ENCODE measurements at places on chromosomes 3 and 15.
A peak's percentile ranks its signal among the peaks of the same experiment; 100 is the strongest.

DNA sequence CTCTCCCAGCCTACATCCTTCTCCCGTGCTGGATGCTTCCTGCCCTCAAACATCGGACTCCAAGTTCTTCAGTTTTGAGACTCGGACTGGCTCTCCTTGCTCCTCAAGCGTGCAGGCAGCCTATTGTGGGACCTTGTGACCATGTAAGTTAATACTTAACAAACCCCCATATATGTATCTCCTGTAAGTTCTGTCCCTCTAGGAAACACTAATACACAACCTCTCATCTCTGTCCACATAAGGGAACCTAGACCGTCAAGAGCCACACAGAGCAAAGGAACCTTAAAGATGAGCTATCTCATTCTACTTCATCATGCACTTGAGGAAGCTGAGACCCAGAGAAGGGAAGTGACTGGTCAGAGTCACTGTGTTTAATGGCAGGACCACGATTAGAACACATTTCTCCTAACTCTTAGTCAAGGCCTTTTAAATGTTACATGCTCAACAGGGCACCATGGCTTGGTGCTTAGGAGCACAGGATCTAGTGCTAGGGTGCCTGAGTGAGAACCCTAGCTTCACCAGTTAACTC lies 50.3 kb downstream of the NPTN start:
- no peak for DNase-seq

GRCh38 chr15:40914486-40914885 lies 14.7 kb upstream of the DLL4 start:
- DNase-seq: no peak

- DNase-seq: no peak
These were observed 29.2 kb downstream of the SEMA6D start for GRCh38 chr15:47746516-47746915.

- DNase-seq: no peak
These were observed 3.4 kb downstream of the SNX33 start for GRCh38 chr15:75650908-75651809.

DNA sequence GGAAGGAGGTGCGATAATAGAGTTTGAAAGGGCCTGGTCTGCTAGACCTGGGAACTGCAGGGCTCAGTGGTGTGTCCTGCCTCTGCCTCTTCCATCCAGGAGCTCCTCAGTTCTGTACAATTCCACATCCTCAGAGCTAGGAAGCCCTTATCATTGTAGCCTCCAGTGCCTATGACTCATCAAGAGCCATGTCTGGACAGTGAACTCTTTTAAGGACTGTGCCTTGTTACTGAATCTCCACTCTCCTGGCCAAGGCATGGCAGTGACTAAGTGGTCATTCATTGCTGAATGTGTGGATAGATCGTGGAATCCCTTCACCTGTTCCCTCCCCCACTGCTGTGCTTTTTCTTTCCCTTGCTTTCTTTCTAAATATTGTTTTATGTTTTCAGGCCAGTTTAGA lies 2.9 kb downstream of the TIMP4 start:
- no peak for DNase-seq

- DNase-seq: no peak
These were observed 25.7 kb downstream of the ECT2 start for GRCh38 chr3:172776049-172776717.

DNA sequence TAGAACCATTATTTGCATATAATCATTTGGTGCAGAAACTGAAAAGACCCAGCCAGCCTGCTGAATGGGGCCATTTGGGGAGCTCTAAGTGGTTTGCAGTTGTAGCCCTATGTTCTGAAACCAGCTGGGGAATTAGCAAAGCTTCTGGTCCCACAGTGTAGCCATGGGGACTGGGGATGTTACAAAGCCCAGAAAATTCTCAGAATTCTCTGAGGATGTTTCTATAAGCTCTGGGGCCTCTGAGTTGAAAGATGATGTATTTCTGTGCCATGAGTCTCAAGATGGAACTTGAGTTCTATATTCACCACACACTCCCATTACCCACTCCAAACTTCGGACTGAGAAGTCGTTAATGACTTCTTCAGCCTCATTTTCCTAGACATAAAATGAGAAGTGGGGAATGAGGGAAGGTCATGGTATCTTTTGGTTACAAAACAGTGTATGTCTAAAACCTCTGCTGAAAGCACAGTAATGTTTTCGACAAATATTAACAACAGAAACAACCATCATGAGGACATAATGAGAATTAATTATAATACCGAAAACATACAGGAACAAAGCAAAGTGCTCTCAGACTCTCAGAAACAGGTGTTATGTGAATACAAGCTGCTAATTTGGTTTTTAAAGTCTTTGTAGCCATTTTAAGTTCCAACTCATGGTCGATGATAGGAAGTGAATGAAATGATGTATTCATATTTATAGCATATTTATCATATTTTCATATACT lies 89.4 kb downstream of the RFTN1 start:
- peak; percentile 63 for DNase-seq

DNA sequence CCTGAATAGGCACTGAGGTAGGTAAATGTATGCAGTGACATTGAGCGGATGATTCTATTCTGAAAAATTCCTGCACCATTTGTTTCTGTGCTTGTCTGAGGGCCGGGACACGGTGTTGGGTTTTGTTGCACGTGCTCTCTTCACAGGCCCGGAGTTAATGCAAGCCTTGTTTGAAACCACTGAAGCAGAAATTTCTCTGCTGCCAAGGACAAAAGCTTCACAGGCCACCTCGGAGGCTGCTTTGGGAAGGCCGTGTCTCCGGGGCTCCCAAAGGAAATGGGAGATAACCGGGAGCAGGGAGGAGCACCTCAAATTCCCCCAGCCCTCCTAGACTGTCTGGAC lies 179.4 kb downstream of the OPA1 start:
- no peak for DNase-seq

DNA sequence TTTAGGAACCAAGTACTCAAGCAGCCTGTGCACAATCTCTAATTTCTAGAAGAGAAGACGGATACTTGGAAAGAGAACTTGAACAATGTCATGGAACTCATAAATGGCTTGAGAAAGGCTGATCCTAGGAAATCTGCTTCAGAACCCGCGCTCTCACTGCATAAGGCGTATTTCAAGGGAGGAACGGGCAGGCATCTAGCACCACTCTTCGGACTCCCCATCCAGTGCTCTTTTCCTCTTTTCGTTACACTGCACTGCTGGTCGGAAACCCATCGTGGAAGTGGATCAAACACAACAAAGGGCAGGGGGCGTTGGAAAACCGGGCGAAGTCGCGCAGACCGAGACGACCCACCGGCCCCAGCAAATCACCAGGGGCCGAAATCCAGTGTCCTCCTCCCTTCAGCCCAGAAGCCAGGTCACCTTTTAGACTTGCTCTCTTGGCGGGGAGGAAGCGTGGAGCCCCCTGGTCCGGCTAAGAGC lies 539 bp upstream of the TLNRD1 start:
- no peak for DNase-seq

GRCh38 chr3:71172189-71172588 lies 411.3 kb downstream of the FOXP1 start:
- DNase-seq: no peak

DNA sequence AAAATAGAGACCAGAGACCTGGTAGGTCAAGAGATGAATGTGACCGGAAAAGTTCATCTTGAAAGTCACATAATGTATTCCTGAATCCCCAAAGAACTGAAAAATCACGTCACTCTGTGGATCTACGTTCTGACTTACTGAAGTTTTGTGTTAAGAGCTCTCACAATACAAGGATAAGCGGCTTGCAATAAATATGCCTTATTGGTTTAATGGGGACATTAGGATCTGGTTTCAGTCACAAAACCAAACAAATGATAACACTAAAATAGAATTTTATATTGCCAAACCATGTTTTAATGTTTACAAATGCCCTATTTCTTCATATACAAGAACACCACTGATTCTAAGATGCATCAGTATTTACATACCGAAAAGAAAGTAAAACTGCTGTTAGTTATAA lies 164.2 kb downstream of the FMN1 start:
- no peak for DNase-seq

DNA sequence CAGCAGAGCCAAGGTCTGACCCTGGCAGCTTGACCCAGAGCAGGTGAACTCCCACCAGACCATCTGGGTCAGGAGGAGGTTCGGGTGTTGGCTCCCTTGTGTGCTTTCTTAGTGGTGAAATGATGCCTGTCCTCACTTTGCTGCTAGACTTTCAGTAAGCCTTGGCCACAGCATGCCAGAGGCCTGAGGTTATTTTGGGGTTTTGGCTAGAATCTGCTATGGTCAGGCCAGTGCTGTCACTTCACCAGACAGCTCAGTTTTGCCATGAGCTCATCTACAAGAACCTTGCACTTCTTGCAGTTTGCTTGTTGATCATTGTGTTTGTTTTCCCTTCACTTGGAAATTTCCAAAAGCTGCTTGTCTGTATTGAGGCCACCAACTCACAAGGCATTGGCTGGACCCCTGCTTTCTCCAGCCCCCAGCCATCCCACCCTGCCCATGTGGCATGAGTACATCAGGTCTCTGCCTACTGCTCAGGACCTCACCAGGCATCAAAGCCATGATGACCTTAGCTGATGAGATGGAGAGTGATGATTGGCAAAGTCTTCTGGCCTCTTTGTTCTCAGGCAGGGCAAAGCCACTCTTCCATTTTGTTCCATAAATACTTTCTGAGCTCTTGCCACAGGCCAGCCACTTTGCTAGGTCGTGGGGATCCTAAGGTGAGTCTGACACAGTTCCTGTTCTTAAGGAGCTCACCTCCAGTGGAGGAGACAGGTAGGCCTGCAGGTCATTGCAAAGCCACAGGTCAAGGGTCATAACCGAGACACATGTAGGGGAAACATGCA lies 122.6 kb downstream of the ARNT2 start:
- no peak for DNase-seq

DNA sequence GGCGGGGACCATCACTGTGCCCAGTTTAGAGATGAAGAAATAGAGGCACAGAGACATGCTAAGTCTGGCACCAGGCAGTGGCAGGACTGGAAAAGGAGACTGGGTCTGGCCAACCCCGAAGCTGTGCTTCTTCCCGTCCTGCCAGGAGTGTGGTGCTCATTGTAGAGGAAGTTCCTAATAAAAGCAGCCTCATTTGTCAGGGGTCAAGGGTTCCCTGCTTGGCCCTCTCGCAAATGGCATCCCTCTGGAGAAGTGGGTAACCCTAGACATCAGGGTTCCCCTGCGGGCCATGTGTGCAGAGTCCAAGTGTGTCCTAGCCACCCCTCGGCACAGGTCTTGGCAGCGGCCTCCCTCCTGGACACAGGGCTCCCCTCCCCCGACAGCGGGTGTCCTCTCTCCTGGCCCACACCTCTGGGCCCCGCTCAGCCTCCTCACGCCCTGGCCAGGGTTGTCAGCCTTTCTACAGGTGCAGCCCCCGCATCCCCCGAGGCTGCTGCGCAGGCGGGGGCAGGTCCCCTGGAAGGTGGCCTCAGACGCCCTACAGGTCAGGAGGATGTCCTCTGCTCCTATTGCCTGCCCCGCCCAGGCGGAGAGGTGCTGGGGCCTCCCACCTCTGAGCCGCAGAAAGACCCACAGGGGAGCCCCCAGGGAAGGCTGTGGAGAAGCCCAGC lies 61.8 kb upstream of the PRR20G start:
- no peak for DNase-seq

DNA sequence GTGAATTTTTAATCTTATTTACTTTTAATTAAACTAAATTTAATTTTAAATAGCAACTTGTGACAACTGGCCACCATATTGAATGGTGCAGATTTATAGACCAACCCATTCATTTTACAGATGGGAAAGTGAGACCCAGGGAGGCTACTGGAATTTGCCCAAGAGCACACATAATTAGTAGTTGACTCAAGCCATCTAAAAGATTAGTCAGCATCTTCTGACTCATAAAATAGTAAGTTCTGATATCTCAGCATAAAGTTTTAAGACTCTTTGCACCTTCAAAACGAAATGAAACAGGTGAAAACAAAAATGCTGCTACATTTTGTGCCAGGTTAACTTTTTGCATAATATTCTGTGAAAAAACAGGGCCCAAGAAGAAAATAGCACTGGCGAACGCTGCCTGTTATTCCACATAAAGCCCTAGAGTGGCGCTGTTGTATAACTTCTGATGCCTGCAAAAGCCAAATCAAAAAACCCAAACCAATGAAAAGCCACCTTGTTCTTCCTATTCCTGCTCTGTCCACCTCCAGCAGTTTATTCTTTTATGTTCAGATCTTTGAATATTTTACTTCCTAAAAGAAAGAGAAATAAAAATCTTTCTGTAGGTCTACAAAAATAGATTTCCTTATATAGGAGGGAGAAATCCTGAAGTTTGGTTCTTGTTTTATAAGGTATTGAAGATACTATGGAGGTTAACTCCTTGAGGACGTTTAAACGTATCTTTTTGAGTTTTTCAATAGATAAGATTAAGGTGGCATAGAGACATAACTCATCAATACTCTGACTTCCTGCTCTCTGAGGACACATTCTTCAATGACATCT lies 62.8 kb downstream of the OTOL1 start:
- DNase-seq: peak; percentile 74

DNA sequence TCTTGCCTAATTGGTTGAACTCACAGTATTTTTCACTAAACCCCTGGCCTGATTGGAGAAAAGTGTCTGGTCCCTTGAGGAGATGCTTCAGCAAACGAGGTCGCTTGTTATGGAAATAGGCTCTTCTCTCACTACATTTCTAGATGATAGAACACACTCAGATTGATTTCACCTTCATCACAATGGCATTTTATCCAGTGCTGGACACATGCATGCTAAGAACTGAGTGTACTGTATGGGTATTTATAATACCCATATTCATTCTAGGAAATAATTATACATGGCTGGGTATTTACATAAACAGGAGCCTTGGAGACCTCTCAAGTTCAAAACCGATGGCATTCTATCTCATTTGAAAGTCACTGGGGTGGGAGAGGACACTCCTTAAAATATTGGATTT lies 444.9 kb downstream of the LPP start:
- no peak for DNase-seq

GRCh38 chr3:87437765-87438164 lies 161.4 kb upstream of the POU1F1 start:
- DNase-seq: no peak

DNA sequence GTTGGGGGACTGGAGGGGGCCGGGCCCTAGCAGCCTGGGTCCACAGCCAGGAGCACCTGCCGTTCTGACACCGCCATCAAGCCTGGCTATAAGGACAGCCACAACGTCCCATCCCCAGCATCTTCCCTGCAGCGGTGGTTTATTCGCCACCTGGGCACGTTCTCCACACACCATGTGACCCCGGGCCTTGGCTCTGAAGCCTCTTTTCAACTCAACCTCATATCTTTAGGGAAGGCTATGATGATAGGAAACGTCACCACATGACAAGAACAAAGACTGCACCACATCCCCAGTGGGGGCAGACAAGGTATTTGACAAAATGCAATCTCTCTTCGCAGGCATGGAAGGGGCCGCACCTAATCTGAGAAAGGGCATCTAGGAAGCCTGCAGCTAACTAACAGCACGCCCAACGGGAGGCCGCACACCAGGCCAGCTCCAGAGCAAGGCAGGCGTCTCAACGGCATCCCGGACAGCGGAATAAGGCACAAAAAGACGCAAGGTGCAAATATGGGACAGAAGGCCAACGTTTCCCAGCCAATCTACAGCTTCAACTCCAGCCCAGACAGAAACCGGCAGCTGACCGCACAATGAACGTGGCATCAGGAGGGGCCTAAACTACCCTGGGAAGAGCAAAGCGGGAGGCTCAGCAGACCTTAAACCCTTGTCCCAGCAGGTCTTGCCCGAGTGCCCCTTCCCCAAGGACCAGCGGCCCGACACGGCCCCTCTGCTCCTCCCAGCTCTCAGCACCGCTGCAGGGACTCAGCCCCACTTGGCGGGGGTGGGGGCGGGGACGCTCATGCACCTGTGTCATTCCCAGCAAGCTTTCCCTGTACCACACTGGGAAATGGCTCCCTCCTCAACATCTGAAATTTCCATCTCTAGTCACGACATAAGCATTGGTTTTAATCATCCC lies 41.9 kb downstream of the NIPA2 start:
- DNase-seq: no peak

GRCh38 chr15:26260517-26261133 lies 397.5 kb upstream of the ATP10A start:
- DNase-seq: peak; percentile 21
